CD4-positive, alpha-beta T cell treated with Interferon gamma for 1 hour (primary cell): ENCODE measurements at places on chromosomes 3 and 15.

DNA sequence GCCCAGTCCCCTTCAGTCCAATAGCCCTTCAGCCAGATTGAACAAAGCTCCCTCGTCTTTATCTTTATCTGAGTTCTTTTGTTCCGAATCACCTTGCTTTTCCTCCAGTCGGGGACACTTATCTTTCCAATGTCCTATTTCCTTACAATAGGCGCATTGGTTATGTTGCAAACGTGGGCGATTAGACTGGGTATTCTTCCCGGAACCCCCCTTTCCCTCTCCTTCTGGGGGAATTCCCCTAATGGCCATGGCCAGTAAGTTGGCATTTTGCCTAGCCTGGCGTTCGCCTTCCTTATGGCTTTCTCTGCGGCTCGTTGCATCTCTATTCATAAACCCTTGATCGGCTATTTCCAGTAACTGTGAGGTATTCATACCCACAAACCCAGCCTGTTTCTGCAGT is 82.2 kb upstream of the VEPH1 start:
- no peak for DNase-seq

- no peak for DNase-seq
Measured at GRCh38 chr15:70046679-70047369, 50.9 kb downstream of the TLE3 start.

- no peak for DNase-seq
Measured at GRCh38 chr3:47412842-47413520, 32.2 kb downstream of the PTPN23 start.

GRCh38 chr3:197137751-197138150 is 108.1 kb upstream of the MELTF start:
- DNase-seq = peak; percentile 22

GRCh38 chr3:73521734-73522336 is 102.9 kb downstream of the PDZRN3 start:
- no peak for DNase-seq

- DNase-seq = no peak
Measured at GRCh38 chr3:24582431-24583403, 88.1 kb upstream of the THRB start.

GRCh38 chr3:63193647-63194046 is 84.5 kb upstream of the SYNPR start:
- DNase-seq = no peak

DNA sequence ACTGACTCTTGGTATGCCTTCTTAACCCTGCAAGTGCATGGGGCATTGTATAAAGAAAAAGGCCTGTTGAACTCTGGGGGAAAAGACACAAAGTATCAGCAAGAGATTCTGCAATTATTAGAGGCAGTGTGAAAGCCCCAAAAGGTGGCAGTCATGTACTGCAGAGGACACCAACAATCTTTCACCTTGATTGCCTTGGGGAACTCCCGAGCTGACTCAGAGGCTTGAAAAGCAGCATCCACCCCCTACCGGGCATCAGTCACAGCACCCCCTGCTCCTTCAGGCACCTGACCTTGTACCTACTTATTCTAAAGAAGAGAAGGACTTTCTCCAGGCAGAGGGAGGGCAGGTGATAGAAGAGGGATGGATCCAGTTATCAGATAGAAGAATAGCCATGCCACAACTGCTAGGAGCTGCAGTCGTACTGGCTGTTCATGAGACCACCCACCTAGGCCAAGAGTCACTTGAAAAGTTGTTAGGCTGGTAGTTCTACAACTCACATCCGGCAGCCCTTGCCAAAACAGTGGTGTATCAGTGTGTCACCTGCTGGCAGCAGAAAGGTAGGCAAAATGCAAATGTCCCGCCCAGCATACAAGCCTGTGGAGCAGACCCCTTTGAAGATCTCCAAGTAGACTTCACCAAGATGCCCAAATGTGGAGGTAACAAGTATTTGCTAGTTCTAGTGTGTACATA is 241.6 kb upstream of the CNTN6 start:
- no peak for DNase-seq

GRCh38 chr3:127588806-127589577 is 1.5 kb downstream of the TPRA1 start:
- DNase-seq = no peak

DNA sequence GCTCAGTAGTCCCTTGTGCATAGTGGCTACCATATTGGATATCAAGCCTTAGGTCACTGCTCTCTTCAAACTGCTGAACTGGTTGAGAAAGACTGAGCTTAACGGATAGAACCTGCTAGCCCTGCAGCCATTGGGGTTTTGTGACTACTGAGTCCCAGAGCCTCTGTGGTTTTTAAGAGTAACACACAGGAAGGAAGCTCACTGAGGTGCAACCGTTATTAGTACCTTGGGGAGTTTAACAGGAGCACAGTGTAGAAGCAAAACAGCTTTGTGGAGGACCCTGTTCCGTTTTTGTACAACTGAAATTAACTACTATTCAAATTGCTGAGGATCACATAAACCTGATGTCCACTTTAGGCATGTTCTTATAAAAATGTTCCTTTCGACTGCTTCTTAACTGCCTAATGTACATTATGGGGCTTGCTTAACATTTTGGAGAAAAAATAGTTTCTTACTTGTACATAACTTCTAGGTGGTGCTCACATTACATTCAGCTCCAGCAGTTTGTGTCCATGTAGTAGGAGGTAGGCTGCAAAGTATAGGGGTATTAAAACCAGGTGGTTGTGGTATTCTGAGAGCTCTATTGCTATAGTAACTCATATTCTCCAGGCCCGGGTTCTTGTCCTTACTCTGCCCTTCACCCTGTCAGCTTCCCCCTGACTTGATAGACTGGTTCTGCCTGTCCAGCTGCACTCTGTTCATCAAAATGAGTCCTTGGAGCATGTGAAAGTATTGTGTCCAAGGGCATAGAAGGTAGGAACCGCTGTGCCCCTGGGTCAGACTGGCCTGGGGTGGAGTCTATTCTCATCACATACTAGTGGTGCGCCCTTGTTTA is 17.3 kb downstream of the PXK start:
- peak; percentile 28 for DNase-seq

DNA sequence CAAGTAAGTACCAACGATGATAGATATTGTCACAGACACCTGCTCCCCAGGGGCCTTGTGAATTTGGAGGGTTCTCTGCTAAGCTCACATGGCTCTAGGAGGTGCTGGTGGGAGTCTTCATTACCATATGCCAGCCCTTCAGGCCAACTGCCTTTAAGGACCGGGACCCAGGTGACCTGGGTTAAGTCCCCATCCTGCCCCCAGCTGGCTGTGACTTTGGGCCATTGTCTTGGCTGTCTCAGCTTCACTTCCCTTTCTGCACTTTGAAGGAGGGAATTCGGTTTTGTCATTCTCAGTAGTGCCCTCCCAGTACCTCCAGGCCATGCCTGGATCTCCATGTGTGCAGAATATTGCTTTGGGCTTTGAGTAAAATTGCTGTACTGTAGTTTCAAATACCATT is 72.8 kb upstream of the ACAD9 start:
- DNase-seq = no peak

DNA sequence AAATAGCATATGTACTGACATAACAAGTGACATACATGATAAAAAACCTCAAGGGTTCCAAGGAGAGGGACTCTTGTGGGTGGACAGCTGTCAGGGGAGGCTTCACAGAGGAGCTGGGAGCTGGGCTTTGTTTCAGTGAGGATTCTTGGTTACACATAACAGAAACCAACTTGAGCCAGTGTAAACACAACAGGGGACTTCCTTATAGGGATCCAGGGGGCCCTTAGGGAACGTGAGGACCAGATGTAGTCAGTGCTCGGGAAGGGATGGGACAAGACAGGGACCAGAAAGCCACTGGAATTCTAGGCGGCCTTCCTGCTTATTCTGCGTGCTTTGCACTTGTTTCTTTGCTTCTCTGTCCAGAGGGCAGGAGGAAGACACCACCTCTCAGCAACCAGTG is 34.9 kb downstream of the SNAPC5 start:
- DNase-seq = no peak

DNA sequence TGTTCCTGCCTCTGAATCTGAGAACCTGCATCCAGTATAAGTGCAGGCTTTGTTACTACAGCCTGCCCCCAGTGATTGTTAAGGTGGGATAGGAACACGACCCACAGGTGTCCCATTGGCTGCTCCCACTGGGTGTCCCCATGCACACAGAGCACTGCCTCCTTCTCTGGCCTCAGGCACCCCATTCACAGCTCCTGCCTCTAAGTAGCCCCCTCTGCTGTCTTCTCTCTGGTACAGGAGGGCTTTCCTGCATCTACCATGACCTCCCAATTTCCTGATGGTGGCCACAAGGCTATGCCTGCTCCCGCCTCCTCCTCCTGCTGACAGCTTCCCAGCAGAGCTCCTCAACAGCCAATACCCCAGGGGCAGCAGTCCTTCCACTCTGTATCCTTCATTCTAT is 238.6 kb upstream of the TMC3 start:
- DNase-seq = no peak

- DNase-seq = no peak
Measured at GRCh38 chr15:54850101-54850500, 346.6 kb downstream of the RSL24D1 start.

GRCh38 chr3:187400756-187401155 is 32.6 kb downstream of the RTP4 start:
- no peak for DNase-seq
